Activated naive CD4-positive, alpha-beta T cell treated with Interleukin-2 at 50 U/mL for 16 hours (primary cell): ENCODE measurements at places on chromosomes 5 and 9.

DNA sequence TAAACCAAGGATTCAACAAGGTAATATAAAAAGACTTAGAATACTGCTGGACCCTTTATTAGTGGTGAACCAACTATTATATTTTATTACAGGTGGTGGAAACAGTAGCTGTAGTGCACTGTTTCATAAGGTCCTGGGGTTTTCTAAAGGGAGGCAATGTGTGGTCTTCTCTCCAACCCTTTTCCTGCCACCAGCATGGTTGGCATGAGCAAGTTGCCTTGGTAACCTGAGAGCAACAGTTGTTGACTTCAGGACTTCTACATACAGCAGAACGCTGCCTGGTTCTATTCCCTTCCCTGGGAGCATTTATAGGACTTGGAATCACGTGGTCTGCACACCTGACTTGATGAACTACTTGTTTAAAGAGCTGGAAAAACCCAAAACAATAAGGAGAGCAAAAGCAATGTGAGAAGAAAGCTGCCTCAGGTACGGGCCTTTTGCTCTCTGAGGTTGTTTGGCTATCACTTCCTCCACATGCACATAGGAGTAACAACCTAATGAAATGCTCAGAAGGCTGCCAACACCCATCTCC is 81.1 kb upstream of the RAI14 start:
- no peak for DNase-seq

DNA sequence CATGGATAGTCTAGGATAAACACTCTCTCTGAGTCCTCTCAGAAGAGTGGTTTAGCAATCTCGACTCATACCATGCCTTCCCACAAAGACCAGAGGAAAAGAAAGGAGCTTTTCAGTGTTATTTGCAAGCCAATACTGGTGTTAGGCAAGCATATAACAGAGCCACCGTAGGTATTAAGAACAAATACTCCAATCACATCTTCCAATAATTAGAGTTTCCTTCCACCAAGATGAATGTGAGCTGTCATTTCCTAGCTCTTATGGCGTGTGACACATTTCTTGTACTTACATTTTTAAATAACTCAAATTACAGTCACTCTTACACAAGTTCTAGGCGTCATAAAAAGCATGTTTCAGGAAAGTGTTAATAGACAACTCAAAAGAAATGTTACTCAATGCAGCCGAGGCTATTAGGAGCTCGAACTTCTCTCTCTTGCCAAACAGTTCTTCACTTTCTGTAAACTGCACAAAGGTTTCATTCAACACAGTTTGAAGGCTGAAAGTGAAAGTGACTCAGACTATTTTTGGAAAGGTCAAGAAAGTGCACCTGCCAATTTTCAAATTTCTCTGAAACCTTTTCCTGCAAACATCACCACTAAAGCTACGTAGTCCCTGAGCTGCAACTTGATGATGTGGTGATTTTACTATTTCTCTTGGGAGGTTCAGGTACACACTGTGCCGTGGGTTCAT is 153.8 kb downstream of the AUH start:
- DNase-seq = peak; percentile 15

DNA sequence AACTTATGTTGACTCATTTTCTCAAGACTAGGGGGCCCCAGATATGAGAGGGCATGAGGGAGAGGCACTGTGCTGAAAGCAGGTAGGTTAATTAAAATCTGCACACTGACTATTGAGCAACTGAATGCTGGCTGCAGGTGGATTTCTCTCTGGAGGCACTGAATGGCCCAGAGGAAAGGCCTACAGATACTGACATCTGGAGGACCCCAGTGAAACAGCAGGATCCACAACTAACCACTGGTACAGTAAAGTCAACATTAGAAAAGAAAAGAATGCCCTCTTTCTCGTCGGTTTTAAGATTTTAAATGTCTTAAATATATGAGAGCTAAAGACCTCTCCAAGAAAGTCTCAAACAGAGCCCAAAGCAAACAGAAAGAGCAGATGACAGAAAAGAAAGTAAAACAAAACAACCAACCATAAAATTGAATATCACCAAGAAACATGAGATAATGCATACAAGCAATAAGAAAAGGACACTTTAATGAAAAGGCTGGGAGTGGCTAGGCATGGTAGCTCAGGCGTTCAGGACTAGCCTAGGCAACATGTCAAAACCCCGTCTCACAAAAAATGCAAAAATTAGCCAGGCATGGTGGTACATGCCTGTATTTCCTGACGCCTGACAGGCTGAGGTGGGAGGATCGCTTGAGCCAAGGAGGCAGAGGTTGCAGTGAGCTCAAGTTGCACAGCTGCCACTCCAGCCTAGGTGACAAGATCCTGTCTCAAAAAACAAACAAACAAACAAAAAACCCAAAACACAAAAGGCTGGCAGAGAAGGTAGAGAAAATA is 43.3 kb downstream of the PUM3 start:
- no peak for DNase-seq

DNA sequence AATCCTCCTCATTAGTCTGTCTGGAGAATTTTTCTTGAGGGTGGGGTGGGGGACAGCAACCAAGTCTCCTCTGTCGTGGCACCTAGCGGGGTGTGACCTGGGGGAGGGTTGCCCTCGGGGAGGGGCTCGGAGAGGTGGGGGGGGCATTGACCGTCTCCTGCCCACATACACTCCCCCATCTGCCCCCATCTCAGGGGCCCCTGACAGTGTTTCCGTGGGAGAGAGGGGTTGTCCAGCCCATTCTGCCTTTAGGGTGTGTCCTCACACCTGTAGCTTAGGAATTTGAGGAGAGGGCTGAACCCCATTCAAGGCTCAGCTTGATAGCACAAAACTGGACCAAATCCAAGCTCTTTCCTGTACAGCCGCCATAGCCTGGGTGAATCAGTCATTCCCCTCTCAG is 5.9 kb upstream of the CXXC5 start:
- DNase-seq = no peak

- no peak for DNase-seq
Observed at GRCh38 chr9:98738741-98739140, 30.0 kb upstream of the GABBR2 start.

- DNase-seq = no peak
Observed at GRCh38 chr5:157370967-157371366, 89.0 kb upstream of the NIPAL4 start.

- DNase-seq = no peak
Observed at GRCh38 chr5:619444-619843, 7.3 kb downstream of the CEP72 start.

- no peak for DNase-seq
Observed at GRCh38 chr9:13386935-13387733, 107.6 kb upstream of the MPDZ start.

- DNase-seq = peak; percentile 19
Observed at GRCh38 chr9:79883073-79883645, 311.4 kb downstream of the TLE4 start.

DNA sequence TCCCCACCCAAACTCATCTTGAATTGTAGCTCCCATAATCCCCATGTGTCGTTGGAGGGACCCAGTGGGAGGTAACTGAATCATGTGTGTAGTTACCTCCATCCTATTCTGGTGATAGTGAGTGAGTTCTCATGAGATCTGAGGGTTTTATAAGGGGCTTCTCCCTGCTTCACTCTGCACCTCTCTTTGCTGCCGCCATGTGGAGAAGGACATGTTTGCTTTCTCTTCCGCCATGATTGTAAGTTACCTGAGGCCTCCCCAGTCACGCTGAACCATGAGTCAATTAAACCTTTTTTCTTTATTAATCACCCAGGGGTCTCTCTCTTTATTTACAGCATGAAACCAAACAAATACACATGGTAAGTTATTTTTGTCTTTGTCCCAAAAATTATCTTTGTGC is 726.1 kb downstream of the CDH18 start:
- no peak for DNase-seq

DNA sequence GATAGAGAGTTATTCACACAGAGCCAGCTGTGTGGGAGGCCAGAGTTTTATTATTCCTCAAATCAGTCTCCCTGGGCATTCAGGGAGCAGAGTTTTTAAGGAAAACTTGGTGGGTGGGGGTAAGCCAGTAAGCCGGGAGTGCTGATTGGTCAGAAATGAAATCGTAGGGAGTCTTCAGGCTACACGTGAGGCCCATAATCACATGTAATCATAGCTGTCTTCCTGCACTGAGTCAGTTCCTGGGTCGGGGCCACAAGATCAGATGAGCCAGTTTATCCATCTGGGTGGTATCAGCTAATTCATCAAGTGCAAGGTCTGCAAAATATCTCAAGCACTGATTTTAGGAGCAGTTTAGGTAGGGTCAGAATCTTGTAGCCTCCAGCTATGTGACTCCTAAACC is 10.8 kb upstream of the TTC39B start:
- DNase-seq = no peak

GRCh38 chr9:92745331-92745730 is 19.3 kb downstream of the BICD2 start:
- no peak for DNase-seq

GRCh38 chr9:134593286-134594077 is 48.1 kb upstream of the COL5A1 start:
- no peak for DNase-seq
